ENCODE measurements at places on chromosomes 2 and 18. TPM values are rescaled to one million over a fixed set of nuclear protein-coding genes. Genes with fewer than 3 reads are reported as not detected.

- peak; percentile 56 for DNase-seq
Observed at GRCh38 chr2:65121-65520, 18.8 kb upstream of the FAM110C start.

- DNase-seq, result no peak
Observed at GRCh38 chr2:168671932-168672331, 130.5 kb upstream of the NOSTRIN start.

DNA sequence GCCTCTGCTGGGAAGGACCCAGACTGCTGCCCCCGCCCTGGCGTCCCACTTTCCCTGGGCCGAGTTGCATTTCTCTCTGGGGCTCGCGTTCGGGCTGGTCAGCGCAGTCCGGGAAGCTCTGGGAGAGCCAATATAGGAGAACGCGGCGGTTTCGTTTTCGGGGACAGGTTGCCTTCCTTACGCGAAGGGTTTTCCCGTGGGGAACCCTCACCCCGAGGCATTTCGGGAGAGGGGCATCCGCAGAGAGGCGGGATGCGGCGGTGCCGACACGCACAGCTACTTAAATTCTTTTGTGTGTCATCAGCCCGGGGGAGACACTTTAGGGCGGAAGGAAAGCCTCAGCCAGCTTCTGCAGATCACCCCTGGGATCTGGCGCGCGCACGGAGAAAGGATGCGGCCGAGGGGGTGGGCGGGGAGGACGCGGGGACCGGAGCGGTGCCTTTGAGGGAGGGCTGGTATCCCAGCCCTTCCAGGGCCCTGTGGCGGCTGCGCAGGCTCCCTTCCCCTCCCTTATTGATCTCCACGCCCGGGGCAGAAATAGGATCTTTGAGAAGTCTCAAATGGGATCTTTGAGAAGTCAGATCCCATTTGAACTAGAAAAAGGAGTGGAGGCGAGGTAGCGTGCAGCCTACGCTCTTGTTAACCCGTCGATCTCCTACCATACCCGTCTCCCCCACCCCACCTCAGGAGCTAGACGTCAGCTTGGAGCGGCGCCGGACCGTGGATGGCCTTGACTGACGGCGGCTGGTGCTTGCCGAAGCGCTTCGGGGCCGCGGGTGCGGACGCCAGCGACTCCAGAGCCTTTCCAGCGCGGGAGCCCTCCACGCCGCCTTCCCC, 1.2 kb downstream of the GATA6 start:
- peak; percentile 76 for DNase-seq

GRCh38 chr2:64793701-64794100, 140.0 kb upstream of the SERTAD2 start:
- DNase-seq, result no peak

GRCh38 chr2:189555232-189555631, 25.4 kb downstream of the SLC40A1 start:
- no peak for DNase-seq

DNA sequence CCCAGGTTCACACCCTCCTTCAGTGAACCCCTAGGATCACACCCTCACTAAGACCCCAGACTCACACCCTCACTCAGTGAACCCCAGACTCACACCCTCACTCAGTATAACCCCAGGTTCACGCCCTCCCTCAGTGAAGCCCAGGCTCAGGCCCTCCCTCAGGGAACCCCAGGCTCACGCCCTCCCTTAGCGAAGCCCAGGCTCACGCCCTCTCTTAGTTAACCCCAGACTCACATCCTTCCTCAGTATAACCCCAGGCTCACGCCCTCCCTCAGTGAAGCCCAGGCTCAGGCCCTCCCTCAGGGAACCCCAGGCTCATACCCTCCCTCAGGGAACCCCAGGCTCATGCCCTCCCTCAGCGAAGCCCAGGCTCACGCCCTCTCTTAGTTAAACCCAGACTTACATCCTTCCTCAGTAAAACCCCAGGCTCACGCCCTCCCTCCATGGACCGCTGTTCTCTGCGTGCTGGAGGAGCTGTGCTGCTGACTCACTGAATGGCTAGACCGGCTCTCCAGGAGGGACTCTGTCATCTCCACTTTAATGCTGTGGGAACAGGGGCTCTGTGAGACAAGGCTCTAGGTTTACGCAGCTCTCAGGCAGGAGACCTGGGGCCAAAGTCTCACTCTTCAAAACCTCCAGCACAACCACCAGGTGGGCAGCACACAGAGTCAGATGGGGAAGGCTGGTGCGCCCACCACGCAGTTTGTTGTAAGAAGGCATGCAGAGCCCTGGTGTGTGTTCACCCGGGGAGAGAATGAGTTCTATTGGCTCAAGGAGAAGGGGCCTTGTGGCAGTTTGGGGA, 506.9 kb upstream of the MYT1L start:
- no peak for DNase-seq

- DNase-seq, result no peak
Observed at GRCh38 chr2:48906633-48907032, 151.1 kb upstream of the LHCGR start.

- no peak for DNase-seq
Observed at GRCh38 chr2:191173206-191173605, 22.4 kb upstream of the STAT4 start.

Gene CXCR1
- total RNA-seq, result not detected

- no peak for DNase-seq
Observed at GRCh38 chr2:206160807-206161179, 1.1 kb downstream of the EEF1B2 start.

GRCh38 chr18:37383036-37383785, 182.4 kb downstream of the CELF4 start:
- DNase-seq, result peak; percentile 70

Gene DNAH7
- total RNA-seq, result under 0.01 TPM

Gene AGXT
- total RNA-seq, result not detected

DNA sequence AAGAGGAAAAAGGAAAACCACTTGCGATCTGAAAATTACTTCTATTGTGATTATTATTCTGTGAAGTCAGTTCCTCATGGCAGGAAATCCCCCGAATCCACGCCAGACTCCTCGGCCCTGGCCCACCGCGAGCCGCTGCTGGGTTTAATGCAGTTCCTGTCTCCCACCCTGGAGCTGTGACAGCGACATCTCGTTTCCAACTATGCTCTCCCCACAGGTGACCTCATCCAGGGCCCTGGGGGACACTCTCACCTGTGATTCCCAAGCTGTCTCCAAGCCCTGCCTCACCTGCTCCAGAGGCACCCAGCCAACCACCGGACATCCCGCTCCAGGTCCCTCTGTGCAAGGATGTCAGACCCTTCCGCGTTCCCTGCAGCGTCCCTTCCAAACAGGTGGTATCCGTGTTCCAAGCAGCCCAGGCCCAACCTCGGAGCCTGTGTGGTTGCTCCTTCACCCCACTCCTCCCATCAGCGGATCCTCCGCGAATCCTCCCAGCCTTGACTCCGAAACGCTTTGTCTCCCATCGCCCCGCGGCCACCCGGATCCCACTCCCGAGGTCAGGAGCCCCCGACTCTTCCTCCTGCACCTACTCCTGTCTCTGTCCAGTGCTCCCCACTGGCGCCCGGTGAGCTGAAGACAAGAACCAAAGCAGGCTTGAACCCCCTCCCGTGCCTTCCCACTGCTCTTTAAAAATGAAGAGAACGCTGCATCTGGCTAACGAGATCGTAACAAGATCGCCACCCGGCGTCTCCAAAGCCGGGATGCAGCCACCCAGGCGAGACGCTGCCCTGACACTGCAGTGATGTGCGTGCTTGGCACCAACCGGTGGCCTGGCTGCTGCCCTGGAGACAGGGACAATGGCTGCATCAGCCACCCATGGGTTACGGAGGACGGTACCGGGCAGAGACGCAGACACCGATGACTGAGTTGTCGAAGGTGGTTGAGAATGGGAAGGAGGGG, 96.5 kb downstream of the NDUFA10 start:
- DNase-seq, result peak; percentile 81

- DNase-seq, result peak; percentile 39
Observed at GRCh38 chr18:23900994-23901393, 113.6 kb upstream of the TTC39C start.

Gene GALR1
- 0.17 TPM for total RNA-seq

Gene NTSR2
- not detected for total RNA-seq

- no peak for DNase-seq
Observed at GRCh38 chr2:50042771-50043170, 888.5 kb upstream of the FSHR start.

GRCh38 chr2:134819334-134819733, 19.1 kb upstream of the ACMSD start:
- no peak for DNase-seq

DNA sequence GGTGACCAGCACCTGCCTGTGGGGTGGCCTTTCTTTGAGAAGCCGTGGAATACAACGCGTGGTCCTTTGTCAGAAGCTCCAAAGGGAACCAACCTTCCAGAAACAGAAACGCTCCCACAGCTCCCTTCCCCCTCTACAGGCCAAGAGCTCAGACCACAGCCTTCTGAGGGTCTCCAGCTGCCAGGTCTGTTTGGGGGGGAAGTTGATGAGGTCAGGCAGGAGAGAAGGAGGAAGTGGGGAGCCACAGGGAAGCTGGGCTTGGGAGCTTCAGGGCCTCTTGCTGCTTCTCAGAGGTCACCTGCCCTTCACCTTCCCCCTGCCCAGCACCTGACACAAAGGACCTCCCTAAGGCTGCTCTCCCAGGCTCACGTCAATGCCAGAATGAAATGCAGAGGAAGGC, 287.7 kb upstream of the ID2 start:
- no peak for DNase-seq

GRCh38 chr2:121471532-121472469, 58.9 kb upstream of the RNU4ATAC start:
- no peak for DNase-seq

DNA sequence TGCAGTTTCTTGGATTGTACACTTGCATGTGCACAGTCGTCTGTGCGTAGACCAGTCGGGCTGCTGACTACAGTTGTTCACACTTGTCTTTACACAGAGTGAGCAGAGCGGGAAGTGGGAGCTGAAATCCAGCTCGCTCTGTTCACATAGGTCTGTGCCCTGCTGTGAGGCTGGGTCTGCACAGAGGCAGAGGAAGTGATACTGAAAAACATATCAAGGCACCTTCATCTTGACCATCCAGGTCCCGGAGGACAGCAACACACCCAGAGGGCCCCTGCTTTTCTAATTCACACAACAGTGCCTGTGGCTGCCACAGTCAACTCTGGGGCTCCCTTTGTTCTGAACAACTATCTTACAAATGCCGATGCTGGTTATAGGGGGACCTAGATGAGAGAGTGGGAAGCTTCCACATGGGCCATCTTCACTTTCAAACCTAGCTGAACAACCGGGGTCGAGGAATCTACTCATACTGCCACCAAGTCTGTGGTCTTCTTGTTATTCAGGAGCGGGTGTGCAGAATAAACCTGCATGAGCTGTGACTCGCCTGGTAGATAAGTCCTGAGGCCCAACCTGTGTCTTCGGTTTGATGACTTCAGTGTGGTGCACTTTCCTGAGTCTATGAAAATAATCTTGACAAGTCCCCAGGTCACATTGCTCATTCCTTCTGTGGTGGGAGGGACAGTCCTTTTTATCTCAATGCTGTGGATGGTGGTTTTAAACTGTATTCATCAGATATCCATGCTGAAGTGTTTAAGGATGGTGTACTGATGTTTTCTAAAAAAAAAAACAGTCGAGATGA, 3.5 kb upstream of the ADNP2 start:
- no peak for DNase-seq

DNA sequence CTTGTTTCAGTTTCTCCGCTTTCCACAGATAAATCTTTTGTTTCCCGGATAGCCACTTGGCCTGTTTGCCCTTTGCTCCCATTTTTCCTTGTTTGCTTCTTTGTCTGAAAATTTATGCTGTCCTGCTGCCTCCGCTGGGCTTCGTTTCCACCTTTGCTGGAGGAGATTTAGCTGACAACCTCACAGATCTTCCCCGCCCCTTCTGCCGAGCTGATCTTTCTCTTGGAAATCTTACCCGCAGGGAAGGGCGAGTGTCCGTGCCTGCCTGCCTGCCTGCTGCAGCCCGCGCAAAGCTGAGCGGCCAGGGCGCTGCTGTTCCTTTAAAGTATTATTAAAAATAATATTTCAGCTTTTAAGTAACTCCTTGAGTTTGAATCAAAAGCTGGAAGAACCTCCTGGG, 1.4 kb upstream of the XRCC5 start:
- DNase-seq, result peak; percentile 58

DNA sequence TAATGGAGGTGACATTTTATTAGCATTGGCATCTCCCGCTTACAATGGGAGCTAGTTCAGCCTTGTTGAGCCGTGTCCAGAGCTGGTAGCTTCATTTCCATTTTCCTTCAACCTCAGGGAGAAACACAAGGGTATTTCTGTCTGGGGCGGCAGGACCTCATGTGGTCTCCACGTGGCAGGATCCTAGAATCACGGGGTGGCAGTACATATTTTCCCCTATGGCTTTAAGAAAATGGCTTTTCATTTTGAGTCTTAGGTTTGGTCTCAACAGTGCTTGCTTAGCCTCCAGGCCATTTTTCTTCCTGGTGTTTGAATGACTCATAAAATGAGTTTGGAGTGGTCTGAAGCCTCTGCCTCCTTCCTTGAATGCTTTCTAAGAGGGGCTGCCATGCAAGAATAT, 20.3 kb downstream of the CABLES1 start:
- no peak for DNase-seq

DNA sequence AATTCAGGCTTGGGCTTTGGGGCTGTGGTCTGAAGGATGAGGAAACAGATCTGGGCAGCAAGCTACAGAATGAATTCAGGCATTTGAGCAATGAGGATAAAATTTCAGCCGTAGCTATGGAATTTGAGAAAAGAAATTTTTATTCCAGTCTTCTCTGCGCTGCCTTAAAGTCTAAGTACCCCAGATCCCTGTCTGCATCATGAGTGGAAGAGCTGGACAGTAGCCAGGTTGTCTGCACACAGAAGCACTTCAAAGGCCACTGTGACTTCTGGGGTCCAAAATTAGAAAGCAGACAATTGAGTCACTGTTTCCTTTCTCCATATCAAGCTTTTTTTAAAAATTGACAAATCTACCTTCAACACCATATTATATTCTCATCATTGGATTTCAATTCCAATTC, 787.6 kb upstream of the GCFC2 start:
- no peak for DNase-seq

Gene FBLN7
- 0.38 TPM for total RNA-seq

Gene ANKAR
- 1.8 TPM for total RNA-seq

Gene DAPL1
- total RNA-seq, result not detected

GRCh38 chr18:8904316-8904715, 198.2 kb upstream of the NDUFV2 start:
- DNase-seq, result no peak

- DNase-seq, result no peak
Observed at GRCh38 chr18:50279752-50280151, 1.6 kb downstream of the MBD1 start.
